ENCODE measurements at places on chromosomes 4 and X.

DNA sequence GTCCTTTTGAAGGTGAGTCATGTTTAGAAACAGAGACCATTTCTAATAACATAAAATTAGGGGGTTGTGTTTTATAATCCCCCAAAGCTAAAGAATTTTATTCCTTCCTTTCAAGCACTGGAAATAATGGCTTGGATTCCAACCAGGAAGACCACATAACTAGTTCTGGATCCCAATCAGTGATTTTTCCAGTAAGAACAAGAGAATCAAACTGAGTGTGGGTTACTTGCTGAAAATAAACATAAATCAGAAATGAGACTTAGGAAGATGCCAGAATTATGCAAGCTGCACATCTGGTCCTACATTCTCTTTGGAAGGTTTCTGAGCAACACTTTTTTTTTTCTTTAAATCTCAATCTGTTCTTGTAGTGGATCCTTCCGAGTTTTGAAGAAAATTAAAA is 76.3 kb downstream of the SOWAHB start:
- no peak for DNase-seq

DNA sequence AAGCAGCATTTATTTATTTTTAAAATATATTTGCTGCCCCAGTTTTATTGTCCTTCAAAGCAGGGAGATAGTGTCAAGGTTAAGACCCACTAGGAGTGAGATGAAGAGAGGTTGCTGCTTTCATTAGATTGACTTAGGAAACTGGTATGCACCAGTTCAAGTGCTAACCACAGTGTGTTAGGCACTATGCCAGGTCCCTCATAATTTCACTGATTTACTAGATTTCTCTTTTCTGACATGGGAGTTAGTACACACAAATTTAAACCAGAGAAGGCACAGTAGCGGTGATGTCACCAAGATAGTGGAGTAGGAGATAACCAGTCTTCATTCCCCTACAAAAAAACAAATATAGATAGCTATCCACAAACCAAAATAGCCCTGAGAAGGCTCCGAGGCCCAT is 14.3 kb downstream of the RRAGB start:
- DNase-seq = no peak

DNA sequence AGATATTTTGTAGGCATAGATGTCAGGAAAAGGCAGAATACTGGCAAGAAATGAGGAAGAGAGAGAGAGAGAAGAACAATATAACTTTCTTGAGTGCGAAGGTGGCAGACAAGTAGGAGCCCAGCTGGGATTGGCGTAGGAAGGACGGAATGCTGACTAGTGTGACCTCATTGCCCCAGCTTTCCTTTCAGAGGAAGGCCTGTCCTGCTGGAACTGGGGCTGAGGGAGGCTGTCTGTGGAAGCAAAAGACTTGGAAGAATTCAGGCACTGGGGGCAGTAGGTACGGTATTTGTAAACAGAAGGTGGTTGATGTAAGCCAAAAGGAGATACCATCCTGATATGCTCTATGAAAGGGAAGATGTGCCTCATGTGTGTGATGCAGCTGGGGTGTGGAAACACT is 818.4 kb downstream of the ADGRL3 start:
- DNase-seq = no peak

- DNase-seq = no peak
Observed at GRCh38 chr4:109301651-109302360, 652 bp downstream of the COL25A1 start.

GRCh38 chrX:109847257-109848187 is 114.5 kb upstream of the ACSL4 start:
- no peak for DNase-seq

- no peak for DNase-seq
Observed at GRCh38 chr4:95426455-95426854, 122.3 kb downstream of the UNC5C start.

- DNase-seq = no peak
Observed at GRCh38 chr4:83093060-83093640, 21.4 kb downstream of the PLAC8 start.

- DNase-seq = no peak
Observed at GRCh38 chr4:39134683-39135306, 47.5 kb upstream of the WDR19 start.

GRCh38 chr4:186475202-186475601 is 80.2 kb downstream of the MTNR1A start:
- DNase-seq = no peak

DNA sequence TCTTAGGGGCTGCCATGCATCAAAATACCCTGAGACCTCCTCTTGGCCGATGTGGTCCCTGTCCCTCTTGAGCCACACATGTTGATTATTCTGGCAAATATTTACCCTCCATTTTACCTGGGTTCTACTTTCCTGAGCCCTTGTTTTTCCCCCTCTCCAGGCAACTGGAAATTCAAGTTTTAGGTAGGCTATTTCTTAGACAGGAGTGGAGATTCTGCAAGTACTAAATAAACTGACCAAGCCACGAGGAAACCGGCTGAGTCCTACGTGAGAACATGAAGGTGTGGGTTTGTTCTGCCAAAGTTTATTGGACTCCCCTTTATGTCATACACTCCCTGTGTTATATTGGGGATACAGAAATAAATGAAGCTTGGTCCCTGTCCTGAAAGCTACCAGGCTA is 88.1 kb downstream of the RTL5 start:
- no peak for DNase-seq

DNA sequence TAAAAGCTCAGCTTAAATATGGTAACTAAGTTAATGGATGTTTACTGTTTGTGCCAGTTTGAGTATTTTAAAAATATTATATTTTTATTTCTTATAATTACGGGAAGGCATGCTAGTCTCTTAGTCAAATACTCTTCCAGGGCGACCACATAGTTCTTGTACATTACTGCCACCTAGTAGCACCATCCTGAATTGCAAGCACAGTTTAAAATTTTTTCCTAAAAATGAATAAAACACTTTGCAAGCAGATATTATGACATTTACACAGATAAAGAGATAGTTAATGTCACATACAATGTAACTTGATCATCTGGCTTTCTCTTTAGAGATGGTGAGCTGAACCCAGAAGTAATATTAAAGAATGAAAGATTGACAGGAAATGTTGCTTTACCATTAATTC is 11.5 kb downstream of the NDP start:
- DNase-seq = no peak

- no peak for DNase-seq
Observed at GRCh38 chr4:159413306-159413943, 310.5 kb downstream of the RAPGEF2 start.

- DNase-seq = no peak
Observed at GRCh38 chr4:157421365-157421764, 200.8 kb downstream of the GRIA2 start.

- no peak for DNase-seq
Observed at GRCh38 chr4:5421416-5421815, 286.9 kb downstream of the EVC2 start.

- DNase-seq = no peak
Observed at GRCh38 chr4:77047037-77047436, 28.8 kb downstream of the CCNI start.

GRCh38 chr4:173267711-173268110 is 66.4 kb downstream of the HMGB2 start:
- DNase-seq = no peak

DNA sequence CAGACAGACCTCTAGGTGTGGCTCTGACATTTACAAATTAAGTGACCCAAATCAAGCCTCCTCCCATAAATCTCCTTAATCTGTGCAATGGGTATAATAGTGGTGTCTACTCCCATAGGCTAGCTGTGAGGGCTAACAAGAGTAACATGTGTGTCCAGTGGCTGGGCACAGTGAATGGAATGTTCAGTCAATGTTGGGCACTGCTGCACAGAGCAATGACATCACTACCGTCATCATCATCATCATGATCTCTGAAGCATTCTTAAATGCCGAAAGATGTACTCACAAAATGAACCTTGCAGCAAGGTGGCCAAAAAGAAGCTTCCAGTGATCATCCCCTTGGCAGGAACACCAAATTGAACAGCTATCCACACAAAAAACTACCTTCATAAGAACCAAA is 43.5 kb downstream of the CHRNA9 start:
- no peak for DNase-seq

- no peak for DNase-seq
Observed at GRCh38 chr4:11623726-11624037, 195.0 kb upstream of the HS3ST1 start.

DNA sequence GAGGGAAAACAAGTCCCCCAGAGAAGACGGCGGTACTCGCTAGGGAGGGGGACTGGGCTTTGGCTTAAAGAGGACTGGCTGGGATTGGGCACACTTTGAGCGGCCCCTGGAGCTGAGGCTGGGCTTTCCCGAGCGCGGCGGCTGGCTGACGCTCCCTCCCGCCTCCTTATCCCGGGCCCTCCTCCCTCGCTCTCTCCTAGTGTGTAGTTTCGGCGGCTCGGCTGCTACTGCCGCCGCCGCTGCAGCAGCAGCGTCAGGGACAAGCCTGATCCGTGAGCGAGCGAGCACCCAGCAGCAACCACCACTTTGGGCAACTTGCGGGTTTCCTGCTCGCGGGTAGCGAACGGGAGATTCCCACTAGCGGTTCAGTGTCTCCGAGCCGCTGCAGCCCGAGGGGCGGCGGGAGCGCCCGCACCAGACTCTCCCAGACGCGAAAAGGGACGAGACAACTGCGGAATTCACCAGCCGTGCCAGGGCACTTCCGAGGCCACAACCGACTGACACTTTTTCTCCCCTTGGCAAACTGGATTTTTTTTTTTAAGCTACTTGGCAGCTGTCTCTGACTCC is 632 bp upstream of the PCDH7 start:
- peak; percentile 23 for DNase-seq

GRCh38 chrX:109857584-109858228 is 124.6 kb upstream of the ACSL4 start:
- no peak for DNase-seq

- no peak for DNase-seq
Observed at GRCh38 chr4:67685532-67685859, 15.5 kb downstream of the UBA6 start.

GRCh38 chr4:117814277-117815246 is 219.7 kb upstream of the NDST3 start:
- no peak for DNase-seq

GRCh38 chr4:1279253-1279652 is 10.4 kb upstream of the MAEA start:
- no peak for DNase-seq

GRCh38 chr4:69974631-69975030 is 9.1 kb upstream of the CSN2 start:
- no peak for DNase-seq

DNA sequence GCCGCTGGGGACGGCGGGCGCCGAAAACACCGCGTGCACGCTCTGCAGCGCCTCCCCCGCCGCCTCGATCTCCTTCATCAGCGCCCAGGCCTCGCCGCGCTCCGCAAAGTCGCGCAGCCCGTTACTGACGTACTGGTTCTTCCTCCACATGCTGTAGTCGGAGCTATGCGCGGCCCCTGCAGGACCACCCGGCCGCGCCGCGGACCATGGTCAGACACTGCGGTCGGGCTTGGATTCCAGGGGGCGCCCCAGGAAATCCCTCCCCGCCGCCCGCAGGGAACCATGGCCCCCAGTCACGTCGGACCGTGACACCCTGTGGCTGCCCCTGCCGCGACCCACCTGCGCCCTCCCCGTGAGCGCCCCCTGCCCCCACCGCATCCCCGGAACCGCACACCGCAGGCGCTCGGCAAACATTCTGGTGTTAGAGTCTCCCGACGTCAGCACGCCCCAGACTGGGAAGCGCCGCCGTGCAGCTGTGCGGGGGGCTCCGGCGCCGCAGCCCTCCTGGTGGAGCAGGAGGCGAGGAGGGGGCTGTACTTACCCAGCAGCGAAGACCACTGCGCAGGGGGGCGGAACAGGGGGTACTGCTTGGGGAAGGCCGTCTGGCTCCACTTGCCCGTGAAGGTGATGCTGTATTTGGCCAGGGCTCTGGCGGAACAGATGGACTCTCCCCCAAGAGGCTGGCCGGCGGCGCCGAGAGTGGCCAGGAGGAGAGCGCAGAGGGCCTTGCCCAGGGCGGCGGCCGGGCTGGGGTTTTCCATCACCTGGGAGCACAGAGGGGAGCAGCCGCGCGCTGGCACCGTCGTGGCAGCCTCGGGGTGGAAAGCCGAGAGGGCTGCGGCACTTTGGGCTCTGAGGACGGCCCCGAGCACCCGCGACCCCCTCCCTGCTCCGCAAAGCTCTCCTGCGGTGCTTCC is 814 bp downstream of the SPON2 start:
- DNase-seq = peak; percentile 68

- no peak for DNase-seq
Observed at GRCh38 chrX:114581528-114582263, 2.2 kb upstream of the HTR2C start.

GRCh38 chr4:3373468-3373867 is 68.3 kb upstream of the HGFAC start:
- no peak for DNase-seq

- DNase-seq = no peak
Observed at GRCh38 chrX:38638952-38639529, 77.7 kb downstream of the TSPAN7 start.

DNA sequence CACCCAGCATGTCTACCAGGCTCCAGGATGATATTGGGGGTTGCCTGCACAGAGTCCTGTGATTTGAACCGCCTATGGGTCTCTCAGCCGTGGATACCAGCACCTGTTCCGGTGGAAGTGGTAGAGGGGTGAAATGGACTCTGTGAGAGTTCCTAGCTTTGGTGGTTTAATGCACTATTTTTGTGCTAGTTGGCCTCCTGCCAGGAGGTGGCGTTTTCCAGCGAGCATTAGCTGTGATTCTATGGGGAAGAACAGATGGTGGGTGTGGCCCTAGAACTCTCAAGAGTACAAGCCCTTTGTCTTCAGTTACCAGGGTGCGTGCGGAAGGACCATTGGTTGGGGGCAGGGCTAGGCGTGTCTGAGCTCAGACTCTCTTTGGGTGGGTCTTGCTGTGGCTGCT is 316.9 kb upstream of the AMOT start:
- DNase-seq = no peak

DNA sequence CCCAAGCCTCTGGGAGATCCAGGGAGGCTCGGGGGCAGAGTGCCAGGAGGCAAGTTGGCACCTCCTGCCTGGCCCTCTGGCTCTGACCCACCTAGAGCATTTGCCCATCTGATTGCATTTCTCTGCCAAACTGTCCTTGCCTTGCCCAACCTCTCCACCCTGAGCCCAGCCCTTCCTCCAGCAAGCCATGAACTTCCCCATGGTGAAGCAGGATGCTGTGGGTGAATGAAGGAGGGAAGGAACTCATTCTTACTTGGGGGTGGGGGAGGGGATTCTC is 9.3 kb upstream of the CNGA2 start:
- no peak for DNase-seq

- DNase-seq = no peak
Observed at GRCh38 chr4:60718874-60719273, 481.3 kb upstream of the ADGRL3 start.

DNA sequence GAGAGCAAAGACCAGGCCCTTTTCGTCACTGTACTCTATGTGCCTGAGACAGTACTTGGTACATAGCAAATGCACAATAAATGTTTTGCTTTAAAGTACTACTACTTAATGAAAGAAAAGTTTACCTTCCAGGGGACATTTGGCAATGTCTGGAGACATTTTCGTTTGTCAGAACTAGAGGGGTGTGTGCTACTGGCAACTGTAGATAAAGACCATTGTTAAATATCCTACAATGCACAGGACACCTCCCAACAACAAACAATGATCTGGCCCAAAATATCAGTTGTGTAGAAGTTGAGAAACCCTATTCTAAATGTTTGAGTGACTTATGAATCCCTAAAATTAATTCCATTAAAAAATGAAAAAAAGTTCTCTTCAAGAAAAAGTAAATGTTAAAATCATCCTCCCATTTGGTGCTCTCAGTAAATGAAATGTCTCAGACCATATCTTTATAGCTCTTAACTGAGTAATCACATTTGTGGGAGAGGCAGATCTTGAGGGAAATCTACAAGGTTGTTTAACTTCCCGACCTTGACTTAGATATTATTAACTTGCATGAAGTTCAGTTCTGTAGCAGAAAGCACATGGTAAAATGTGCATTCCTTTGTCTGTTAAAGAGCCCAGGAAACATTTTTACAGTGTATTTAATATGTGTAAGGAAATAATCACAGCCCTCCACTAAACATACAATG is 18.5 kb downstream of the EGFL6 start:
- no peak for DNase-seq

Data from activated T-cell treated with anti-CD3 and anti-CD28 coated beads, Interleukin-2, amount 50 U/mL, for 48 hours (primary cell).